Endothelial cell of umbilical vein (primary cell): ENCODE measurements at places on chromosomes 2 and 18. TPM values are rescaled to one million over a fixed set of nuclear protein-coding genes. Genes with fewer than 3 reads are reported as not detected.

DNAJB2 gene
- polyA plus RNA-seq, result 30.6 and 35.0 TPM in 2 replicates

C2orf81 gene
- polyA plus RNA-seq, result 0.16 and 0.17 TPM in 2 replicates

CERKL gene
- polyA plus RNA-seq, result not detected in 2 replicates

DNA sequence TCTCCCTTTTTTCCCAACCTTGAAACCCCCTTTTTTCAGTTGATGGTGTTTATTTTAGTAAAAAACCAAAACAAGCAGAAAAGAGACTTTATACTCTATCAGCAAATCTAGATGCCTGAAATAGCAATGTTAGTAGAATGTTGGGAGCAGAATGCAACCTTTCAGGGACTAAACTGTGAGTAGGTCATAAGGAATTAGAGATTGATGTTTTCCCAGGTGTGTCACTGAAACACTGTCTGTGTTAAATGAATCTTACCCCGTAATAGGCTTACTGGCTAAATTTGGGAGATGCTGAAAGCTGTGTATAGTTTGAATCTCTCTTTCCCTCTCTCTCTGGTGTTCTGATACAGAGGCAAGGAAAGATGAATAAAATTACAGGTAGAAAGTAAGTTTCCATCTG lies 43.8 kb downstream of the AGFG1 start:
- no peak for DNase-seq

DNA sequence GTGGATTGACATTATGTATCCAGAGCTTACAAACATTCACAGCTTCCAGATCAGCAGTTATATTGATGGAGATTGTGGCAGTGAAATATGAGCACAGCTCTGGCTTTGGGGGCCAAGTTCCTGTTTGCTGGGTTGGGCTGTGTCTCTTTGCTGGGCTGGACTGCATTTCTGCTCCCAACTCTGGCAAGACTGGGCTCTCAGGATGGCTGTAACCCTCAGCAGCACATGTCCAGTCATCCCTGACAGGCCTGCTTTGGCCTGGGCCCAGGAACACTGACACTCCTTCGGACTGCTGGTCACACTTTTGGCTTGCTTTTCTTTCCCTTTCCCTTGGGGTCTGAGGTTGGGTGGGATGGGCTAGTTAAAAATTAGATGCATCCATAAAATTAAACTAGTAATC lies 17.9 kb upstream of the VPS4B start:
- no peak for DNase-seq

DNA sequence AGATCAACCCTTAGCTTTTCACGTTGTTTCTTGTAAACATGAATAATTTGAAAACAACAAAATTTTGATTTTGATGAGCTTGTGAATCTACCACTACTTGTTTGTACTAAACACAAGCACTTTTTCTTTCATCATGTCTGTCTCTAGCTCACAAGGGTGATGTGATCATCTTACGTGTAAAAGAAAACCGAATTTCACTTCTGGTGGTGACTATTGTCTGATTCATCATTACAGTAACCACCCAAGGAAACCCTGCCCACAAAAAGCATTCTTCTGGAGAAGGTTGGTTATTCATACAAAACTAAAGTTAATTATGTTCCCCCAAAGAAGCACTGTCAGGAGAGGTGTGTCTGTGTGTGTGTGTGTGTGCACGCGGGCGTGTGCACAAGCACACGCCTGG lies 285.4 kb downstream of the ZNF516 start:
- DNase-seq, result no peak

DNA sequence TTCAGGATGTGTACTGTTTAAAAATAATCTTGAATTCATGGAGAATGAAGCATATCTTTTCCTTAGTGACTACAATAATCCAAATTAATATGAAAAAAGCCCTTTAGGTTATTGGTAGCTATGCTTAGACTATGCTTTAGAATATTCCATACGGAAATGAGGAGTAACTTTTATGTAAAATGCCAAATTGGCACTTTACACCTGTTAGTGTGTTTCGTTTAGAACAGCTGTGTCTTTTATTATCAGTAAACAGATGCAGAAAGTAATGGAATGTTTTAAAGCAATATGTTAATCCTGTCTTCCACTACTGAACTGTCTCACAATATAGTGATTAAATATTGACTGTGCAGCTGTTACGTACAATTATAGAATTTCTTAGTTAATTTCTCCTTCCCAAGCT lies 129.6 kb downstream of the PMS1 start:
- DNase-seq, result no peak

GRCh38 chr2:16642088-16642487 lies 23.5 kb downstream of the CYRIA start:
- no peak for DNase-seq

- DNase-seq, result no peak
Observed at GRCh38 chr2:186934420-186934819, 85.5 kb upstream of the ZSWIM2 start.

DNA sequence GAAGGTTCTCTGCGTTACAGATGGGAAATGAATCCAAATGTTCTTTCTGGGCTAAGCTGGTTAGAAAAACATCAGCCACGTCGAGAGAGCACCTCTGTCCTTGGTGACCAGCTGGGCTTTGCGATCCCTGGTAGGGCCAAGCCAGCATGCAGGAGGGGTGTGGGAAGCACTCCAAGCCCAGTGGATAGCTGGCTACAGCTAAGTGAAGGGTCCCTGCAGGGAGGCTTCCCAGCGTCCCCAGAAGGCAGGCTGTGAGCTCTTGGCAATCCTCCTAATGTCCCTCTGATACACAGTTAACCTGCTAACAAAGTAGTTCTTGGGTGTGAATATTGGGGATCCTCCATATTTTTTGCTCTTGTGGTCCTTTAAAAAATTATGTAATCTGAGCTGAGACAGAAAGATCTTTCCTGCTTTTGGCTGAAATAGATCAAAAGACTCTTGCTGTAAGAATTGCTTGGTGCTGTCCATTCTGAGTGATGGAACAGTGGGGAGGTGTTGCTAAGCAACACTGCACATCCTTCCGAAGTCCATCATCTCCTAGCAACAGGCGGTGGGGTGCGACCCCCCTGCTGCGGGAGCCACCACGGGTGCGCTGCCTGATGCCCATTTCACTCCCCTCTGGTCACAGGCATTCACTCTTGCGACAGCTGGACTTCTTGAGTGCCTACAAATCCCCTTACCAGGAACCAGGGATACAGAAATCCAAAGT lies 88.5 kb upstream of the UXS1 start:
- DNase-seq, result no peak

DNA sequence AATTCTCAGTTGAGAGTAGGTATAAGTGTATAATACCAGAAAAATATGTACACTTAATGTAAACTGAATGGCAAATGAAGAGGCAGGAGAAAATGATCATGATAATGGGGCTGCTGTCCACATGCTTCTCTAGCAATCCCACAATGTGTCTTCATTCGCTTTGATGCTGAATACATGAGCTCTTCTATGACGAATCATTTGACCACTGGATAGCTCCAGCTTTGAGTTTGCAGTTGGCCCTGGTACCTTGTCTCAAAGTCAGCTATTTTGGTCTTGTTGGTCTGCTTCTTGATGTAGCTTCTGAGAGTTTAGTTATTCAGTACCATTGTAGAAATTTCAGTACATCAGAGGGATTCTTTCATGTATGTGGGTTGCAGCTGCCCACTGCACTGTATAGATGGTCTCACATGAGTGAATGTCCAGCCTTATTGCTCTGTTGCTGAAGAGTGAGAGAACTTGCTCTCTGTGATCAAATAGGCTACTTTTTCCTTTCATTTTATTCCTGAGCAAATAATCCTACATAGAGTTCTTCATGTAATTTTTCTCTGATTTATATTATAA lies 105.1 kb downstream of the TTC27 start:
- no peak for DNase-seq
